Breast epithelium (tissue), 4 donors: ENCODE measurements at places on chromosomes 16 and 17. TPM values are rescaled to one million over a fixed set of nuclear protein-coding genes. Genes with fewer than 3 reads are reported as not detected.

The PSMC3IP gene
- total RNA-seq, result 4.2 TPM

The KRT23 gene
- total RNA-seq, result 37.7 TPM

The HLF gene
- 11.8 TPM for total RNA-seq

The CA7 gene
- total RNA-seq, result not detected

The HOXB5 gene
- 0.44 TPM for total RNA-seq

The ASGR1 gene
- total RNA-seq, result 1.4 TPM

The HP gene
- 24.5 TPM for total RNA-seq
